ENCODE measurements at places on chromosomes 6 and 20.

DNA sequence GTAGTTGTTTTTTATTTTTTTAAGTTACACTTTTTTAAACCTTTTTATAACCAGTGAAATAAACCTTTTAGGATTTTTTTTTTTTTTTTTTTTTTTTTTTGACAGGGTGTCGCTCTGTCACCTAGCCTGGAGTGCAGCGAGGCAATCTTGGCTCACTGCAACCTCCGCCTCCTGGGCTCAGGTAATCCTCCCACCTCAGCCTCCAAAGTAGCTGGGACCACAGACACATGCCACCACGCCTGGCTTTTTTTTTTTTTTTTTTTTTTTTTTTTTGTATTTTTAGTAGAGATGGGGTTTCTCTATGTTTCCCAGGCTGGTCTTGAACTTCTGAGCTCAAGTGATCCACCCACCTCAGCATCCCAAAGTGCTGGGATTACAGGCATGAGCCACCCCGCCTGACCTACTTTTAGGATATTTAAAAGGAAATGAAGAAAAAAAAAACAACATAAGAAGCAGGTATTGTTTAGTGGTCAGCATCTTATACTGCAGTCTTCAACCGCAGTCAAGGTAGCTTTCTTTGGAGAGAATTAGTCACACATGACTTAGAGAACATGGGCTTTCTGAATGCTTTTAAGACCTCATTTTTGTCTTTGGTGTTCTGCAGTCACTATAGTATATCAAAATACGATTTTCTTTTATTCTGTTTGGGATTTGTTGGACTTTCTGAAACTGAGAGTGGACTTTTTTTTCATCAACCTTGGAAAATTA lies 1.6 kb downstream of the POLR1H start:
- no peak for DNase-seq

- DNase-seq, result peak; percentile 35
Observed at GRCh38 chr20:7094438-7094997, 327.0 kb downstream of the BMP2 start.

DNA sequence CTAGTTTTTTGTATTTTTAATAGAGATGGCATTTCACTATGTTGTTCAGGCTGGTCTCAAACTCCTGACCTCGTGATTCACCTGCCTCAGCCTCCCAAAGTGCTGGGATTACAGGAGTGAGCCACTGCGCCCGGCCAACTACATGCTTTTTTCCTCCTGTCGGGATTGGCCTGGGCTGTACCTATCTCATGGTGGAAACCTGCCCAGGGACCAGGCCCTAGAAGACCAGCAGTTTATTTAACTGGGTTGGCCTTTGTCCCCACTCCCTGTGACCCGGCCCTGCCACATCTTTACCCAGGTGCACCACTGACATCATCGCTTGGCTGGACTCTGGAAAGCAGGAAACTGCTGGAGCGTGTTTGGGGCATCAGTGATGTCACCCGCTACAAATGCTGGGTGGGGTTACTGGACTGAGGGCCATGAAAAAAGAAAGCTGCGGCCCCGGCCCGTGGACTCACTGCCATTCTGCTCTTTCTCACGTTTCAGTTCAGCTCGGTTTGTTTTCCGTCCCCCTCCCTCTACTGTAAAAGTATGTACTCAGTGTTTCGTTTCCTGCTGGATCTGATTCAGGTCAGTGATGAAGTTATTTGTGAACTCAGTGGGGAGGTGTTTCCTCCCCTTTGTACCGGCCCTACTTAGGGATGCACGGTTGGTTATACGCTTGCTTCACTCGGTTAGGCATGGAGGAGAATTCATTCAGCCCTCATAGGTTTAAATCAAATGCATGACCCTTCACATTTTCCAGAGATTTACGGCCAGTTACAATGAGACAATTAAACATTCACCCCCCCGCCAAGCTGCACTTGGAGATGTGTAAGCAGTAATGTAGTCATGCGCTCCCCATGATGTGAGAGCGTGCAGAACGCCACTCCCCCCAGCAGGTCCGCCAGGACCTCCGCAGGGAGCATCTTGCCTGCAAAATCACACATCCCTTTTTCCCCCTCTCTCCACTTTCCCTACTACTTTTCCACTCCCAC lies 179.3 kb downstream of the MTHFD1L start:
- DNase-seq, result peak; percentile 70

- DNase-seq, result no peak
Observed at GRCh38 chr6:36949636-36950035, 4.9 kb upstream of the PI16 start.

GRCh38 chr6:16883414-16883813 lies 122.2 kb upstream of the ATXN1 start:
- no peak for DNase-seq

- DNase-seq, result no peak
Observed at GRCh38 chr20:11249683-11250082, 575.9 kb upstream of the JAG1 start.

GRCh38 chr6:143774347-143774746 lies 68.8 kb upstream of the LTV1 start:
- DNase-seq, result no peak

DNA sequence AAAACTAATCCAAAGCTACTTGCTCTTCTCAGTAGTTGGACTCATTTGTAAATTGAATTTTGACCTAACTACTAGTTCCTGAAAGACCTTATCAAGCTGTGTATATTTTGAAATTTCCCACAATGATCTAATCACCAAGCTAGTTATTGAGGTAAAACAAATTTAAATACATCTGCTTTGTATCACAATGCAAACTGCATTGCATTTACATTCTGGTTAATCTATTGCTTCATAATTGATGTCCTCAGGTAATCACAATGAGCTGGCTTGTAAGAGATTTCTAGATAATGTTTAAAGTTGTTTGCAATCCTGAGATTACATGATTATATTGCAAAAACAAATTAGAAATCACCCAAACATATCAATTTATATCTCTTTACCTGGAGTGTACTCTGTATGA lies 848.8 kb downstream of the HACE1 start:
- DNase-seq, result no peak

DNA sequence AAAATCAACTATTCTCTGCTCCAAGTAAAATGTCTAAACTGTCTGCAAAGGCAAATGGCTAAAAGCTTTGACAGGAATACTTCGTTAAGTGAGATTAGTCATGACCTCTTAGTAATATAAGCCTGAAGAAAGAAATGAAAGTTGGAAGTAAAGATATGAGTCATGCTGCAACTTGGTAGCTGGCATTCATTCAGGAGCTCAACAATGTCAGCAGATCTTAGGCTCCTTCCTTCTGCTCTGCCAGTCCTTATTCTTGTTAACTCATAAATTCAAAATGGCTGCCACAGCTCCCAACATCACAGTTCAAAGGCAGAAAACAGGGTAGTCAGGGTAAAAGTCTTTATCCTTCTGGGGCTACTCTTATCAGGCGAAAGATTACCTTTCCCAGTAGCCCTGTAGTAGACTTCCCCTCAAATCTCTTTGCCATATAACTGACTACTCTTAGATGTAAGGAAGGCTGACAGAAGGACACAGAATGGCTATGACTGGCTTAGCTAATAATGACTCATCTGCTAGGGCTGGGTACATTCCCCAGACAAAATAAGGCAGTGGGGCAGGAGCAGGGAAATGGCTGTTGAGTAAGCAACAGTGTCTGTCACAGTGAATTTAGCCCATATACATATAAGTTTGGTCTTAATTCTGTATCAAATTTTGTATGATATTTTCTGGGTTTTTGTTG lies 24.4 kb upstream of the C6orf62 start:
- DNase-seq, result no peak

GRCh38 chr6:124901084-124901483 lies 61.2 kb upstream of the RNF217 start:
- DNase-seq, result no peak

- DNase-seq, result no peak
Observed at GRCh38 chr6:36890112-36890663, 4.4 kb downstream of the C6orf89 start.

- no peak for DNase-seq
Observed at GRCh38 chr6:132933090-132933489, 118.7 kb downstream of the RPS12 start.

DNA sequence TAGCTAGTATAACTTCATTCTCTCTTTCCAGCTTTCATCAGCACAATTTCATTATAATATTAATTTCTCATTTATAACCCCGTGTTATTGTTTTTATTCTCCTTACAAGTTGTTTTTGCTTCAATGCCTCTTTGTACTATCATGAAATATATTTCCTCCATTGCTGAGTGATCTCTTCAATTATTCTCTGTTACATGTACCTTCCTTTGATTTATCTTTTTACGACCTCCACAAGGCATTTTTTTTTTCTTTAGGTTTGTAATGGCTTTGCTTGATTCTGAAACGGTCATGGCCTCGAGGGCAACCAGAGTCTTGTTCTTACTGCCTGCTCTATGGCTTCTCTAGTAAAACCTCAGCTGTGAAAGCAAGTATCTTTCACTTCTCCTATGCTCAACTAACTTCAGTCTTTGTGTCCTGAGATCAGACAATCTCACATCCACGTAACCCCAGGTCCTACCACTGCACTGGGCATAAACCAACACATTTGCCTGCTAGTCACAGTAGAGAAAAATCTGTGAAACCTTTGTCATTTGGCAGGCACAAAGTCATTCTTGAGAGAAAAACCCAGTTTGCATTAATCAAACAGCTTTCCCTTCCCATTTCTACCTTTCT lies 119.9 kb downstream of the UST start:
- no peak for DNase-seq

Data from NCI-H2081 treated with DMSO at 0.1 percent for 48 hours (cell line).